ENCODE measurements at places on chromosomes 16 and 17. TPM values are rescaled to one million over a fixed set of nuclear protein-coding genes. Genes with fewer than 3 reads are reported as not detected.

ZNF48 gene
- total RNA-seq = 74.7 TPM

IL17C gene
- not detected for total RNA-seq

DNA sequence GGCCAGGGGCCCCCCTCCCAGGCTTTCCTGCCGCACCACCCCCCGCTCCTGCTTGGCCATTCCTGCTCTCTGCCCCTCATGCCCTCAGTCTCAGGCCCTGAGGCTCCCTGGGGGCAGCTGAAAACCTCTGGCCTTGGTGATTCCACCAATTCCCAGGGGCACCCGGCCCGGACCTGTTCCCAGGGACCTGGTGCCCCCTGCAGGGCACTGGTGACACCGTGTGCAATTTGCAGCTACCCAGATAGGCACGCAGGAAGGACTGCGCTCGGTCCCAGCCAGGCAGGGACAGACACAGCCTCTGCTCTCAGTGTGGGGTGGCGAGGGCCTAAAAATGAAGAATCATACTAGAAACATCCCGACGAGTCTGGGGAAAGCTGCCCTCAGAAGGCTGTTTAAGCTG, 13.4 kb downstream of the WFDC1 start:
- H3K27ac ChIP-seq = no peak overlapping the region
- peaks cover 18% of the 10 kb centered on the region for H3K4me1 ChIP-seq
- H3K36me3 ChIP-seq = no peaks in the 10 kb centered on the region
- H3K4me3 ChIP-seq = no peak overlapping the region
- H3K27me3 ChIP-seq = peaks cover 8% of the 10 kb centered on the region

GRCh38 chr17:6843241-6843880, 11.8 kb upstream of the TEKT1 start:
- no peaks in the 10 kb centered on the region for H3K4me1 ChIP-seq
- no peaks in the 10 kb centered on the region for H3K36me3 ChIP-seq
- no peak overlapping the region for H3K4me3 ChIP-seq
- no peak for DNase-seq

GRCh38 chr17:44308320-44308818, at the start of gene RUNDC3A:
RUNDC3A (plus strand) TSS chr17:44308601; CDS start chr17:44308833, 232 bp downstream.
- H3K36me3 ChIP-seq = no peaks in the 10 kb centered on the region
- peak within 1 kb of the TSS; percentile 94 for H3K4me3 ChIP-seq
- peaks cover 28% of the 10 kb centered on the region for H3K4me1 ChIP-seq
- DNase-seq = peak; percentile 95
- H3K27ac ChIP-seq = peak within 1 kb of the TSS; percentile 83
- peaks cover 14% of the 10 kb centered on the region for H3K27me3 ChIP-seq

- H3K4me1 ChIP-seq = no peaks in the 10 kb centered on the region
- H3K36me3 ChIP-seq = no peaks in the 10 kb centered on the region
- H3K27ac ChIP-seq = no peak overlapping the region
- no peak overlapping the region for H3K4me3 ChIP-seq
- DNase-seq = no peak
These were observed 91.8 kb downstream of the RGS9 start for GRCh38 chr17:65228734-65229620.

DNA sequence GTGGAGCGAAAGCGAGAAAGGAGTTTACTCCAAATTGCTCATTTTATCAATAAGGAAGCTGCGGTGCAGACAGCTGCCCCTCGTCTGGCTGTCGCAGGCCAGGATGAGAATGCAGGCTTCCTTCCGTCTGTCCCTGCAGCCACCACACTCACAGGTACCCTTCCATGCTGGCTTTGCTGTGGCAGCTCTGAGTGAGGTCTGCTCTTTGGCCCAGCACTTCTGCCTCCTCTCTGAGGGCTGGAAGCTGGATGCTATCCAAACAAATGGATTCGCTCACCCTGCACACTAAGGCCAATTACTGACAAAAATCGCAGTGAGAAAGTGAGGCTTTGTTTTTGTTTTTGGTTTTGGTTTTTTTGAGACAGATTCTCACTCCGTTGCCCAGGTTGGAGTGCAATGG, 7.0 kb downstream of the ARMC7 start:
- no peaks in the 10 kb centered on the region for H3K36me3 ChIP-seq
- no peak overlapping the region for H3K4me3 ChIP-seq
- DNase-seq = no peak

GRCh38 chr17:18990331-18990730, 14.2 kb downstream of the FAM83G start:
- no peak overlapping the region for H3K4me3 ChIP-seq
- H3K27me3 ChIP-seq = peaks cover 2% of the 10 kb centered on the region
- peaks cover 4% of the 10 kb centered on the region for H3K4me1 ChIP-seq

- no peak for DNase-seq
- H3K36me3 ChIP-seq = no peaks in the 10 kb centered on the region
- H3K27ac ChIP-seq = no peak overlapping the region
- peaks cover 13% of the 10 kb centered on the region for H3K4me1 ChIP-seq
- H3K27me3 ChIP-seq = peaks cover 5% of the 10 kb centered on the region
These were observed 14.1 kb downstream of the RMI2 start for GRCh38 chr16:11359370-11359769.

VMO1 gene
- total RNA-seq = 2.5 TPM

DNA sequence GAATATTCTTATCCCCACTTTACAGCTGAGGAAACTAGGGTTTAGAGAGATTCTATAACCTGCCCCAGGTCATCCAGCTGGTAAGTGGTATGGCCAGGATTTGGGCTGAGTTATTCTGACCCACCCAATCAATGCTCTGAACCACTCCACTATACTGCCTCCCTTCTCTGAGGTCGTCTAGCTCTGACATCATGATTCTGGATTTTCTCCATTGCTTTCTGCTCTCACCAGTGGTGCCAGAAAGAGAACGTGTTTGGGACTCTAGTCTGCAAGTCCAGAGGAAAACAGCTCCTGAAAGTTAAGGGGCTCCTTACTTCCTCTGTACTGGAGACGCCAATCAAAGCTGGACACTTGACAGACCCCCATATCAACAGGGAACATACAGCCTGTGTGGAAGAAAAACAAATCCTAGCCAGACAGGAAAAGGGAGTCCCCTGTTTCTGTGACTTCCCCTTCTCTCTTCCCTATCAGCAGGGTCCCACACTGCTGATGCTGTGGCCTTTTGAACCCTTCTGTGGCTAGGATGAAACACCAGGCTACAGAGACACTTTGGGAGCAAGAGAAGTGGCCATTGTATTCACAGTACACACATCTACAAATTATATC, 6.0 kb upstream of the EZH1 start:
- no peak for DNase-seq
- H3K4me1 ChIP-seq = no peaks in the 10 kb centered on the region
- H3K27me3 ChIP-seq = no peaks in the 10 kb centered on the region
- no peaks in the 10 kb centered on the region for H3K36me3 ChIP-seq

- no peaks in the 10 kb centered on the region for H3K27me3 ChIP-seq
- no peak for DNase-seq
- H3K27ac ChIP-seq = no peak overlapping the region
- no peaks in the 10 kb centered on the region for H3K36me3 ChIP-seq
- no peak overlapping the region for H3K4me3 ChIP-seq
These were observed 568.3 kb upstream of the SALL1 start for GRCh38 chr16:51719376-51719775.

- H3K27me3 ChIP-seq = peaks cover 4% of the 10 kb centered on the region
- no peak overlapping the region for H3K4me3 ChIP-seq
- no peaks in the 10 kb centered on the region for H3K36me3 ChIP-seq
- DNase-seq = no peak
- no peaks in the 10 kb centered on the region for H3K4me1 ChIP-seq
These were observed 22.6 kb downstream of the COG1 start for GRCh38 chr17:73215447-73215846.

GRCh38 chr16:68074850-68075555, 10.2 kb upstream of the NFATC3 start:
- peak overlapping the region; percentile 49 for H3K4me3 ChIP-seq
- H3K36me3 ChIP-seq = no peaks in the 10 kb centered on the region
- no peak overlapping the region for H3K27ac ChIP-seq
- peak; percentile 27 for DNase-seq
- peaks cover 6% of the 10 kb centered on the region for H3K27me3 ChIP-seq

- H3K27ac ChIP-seq = no peak overlapping the region
- no peaks in the 10 kb centered on the region for H3K4me1 ChIP-seq
- no peak for DNase-seq
- H3K4me3 ChIP-seq = no peak overlapping the region
- H3K36me3 ChIP-seq = no peaks in the 10 kb centered on the region
These were observed 98.3 kb downstream of the RPGRIP1L start for GRCh38 chr16:53605356-53605755.

DNA sequence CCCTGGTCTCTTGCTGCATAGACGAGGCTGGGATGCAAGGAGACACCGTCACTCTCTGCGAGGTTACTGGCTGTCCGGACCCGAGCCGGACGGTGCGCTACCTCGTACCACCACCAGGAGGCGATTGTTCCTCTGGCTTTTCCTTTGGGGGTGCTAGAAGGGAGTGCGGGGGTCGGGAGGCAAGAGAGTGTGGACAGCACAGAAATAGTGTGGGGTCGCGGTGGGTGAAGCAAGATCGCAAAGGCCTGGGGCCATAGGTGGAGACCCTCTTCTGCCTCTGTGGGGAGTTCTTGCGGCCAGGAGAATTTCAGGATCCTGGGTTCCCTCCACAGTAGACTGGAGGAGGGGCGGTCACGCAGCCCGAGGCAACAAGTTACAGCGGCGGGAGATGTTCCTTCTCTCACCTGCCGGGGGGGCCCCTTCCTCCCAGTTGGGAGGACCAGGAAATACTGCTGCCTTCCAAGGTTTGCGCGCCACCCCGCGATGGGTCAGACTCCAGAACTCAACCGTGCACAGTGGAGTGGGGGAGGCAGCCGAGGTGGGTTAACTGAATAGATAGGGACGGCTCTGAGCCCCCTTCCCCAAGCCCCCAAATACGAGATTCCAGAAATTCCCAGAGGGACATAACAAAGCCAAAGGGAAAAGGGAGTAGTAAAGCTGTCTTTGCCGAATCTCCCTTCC, 6.9 kb downstream of the PHOSPHO1 start:
- H3K36me3 ChIP-seq = no peaks in the 10 kb centered on the region
- H3K27me3 ChIP-seq = peaks cover 21% of the 10 kb centered on the region
- DNase-seq = peak; percentile 87

AKTIP gene
- total RNA-seq = 30.0 TPM

SLC16A6 gene
- total RNA-seq = 0.25 TPM

DNA sequence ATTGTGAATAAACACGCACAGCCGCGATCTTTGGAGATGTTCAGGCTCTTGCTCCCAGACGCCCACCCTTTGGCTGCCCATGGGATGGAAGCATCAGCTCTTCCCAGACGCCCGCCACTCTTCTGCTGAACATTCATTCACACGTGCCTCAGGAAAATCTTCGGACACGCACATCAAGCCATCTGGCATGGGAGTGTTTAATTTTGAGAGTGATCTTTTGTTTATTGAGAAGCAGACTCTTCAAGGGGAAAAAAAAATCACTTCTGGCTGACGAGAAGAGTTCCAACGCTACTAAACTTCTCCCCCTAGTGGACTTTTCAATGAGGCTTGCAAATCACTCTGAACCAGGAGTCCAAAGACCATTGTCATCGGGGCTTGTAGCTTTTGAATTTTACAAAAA, 62.0 kb upstream of the NUDT7 start:
- DNase-seq = no peak
- peaks cover 3% of the 10 kb centered on the region for H3K27me3 ChIP-seq
- peaks cover 9% of the 10 kb centered on the region for H3K4me1 ChIP-seq

NPIPB12 gene
- 75.0 TPM for total RNA-seq

GRCh38 chr17:55845385-55845784, 94.5 kb downstream of the PCTP start:
- H3K4me1 ChIP-seq = no peaks in the 10 kb centered on the region
- H3K4me3 ChIP-seq = peak overlapping the region; percentile 28
- H3K27me3 ChIP-seq = no peaks in the 10 kb centered on the region
- DNase-seq = peak; percentile 83

- H3K36me3 ChIP-seq = no peaks in the 10 kb centered on the region
- H3K4me1 ChIP-seq = peaks cover 1% of the 10 kb centered on the region
- no peak for DNase-seq
- H3K4me3 ChIP-seq = no peak overlapping the region
These were observed 7.5 kb upstream of the DNAJA2 start for GRCh38 chr16:46980926-46981325.

GRCh38 chr16:5001571-5001970, 32.2 kb downstream of the NAGPA start:
- H3K27ac ChIP-seq = no peak overlapping the region
- H3K4me1 ChIP-seq = no peaks in the 10 kb centered on the region
- no peaks in the 10 kb centered on the region for H3K36me3 ChIP-seq
- peaks cover 3% of the 10 kb centered on the region for H3K27me3 ChIP-seq

Data from glutamatergic neuron (in vitro differentiated cells).